Activated CD4-positive, alpha-beta T cell treated with anti-CD3 and anti-CD28 coated beads, Interleukin-2, amount 50 U/mL, for 1 hour (primary cell): ENCODE measurements at places on chromosomes 4 and X.

DNA sequence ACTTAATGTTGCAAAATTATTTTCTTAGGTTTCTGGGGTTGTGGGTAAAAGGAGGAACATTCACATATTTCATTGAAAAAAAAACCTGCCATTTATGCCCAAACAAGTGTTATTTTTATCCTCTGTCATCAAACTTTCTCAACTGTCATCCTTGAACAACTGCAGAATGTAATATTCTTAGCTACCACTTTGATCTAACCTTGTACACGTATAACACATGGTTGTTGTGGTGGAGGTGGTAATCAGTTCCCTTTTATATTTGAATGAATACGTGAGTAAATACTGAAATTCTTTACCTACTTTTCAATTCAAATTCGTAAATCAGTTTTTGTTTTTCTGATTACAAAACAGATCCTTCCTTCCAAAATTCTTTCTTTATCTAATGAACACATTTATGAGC is 3.8 kb upstream of the AMMECR1 start:
- no peak for DNase-seq

DNA sequence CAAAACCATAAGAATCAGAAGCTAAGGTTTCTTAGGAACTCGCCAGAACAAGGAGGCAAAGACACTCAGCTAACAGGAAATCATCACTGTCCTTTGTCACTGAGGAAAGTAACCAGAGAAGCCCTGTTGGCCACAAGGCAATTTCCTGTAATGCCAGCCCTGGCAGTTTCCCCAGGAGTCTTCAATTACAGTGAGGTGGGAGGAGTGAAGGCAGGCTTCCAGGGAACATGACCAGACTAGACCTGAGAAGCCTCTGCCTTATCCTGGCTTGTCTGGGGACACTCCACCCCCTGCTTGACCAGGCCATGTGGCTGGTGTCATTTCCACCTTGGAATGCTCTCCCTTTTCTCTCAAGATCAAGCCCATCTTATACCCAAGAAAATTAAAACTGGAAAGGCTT is 125.3 kb downstream of the COL4A6 start:
- no peak for DNase-seq

DNA sequence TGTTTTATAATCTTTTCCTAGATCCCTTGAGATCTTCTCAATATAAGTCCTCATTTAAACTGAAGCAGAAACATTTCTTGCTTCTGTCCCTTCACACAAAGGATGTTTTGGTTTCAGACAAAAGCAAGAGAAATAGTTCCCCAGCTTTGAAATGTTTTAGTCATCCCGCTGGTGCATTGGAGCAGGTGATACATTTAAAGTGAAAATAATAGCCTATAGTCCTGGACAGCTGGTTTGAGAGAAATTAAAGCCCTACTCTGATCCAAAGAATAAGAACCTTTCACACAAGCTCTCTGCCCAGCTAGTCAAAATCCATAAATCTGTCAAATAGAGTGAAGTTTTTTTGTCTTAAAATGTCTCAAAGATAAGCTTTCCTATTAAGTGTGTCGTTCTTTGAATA is 79.4 kb downstream of the LUZP4 start:
- no peak for DNase-seq

GRCh38 chr4:66766557-66766956 is 778.7 kb downstream of the CENPC start:
- DNase-seq = no peak

- no peak for DNase-seq
Observed at GRCh38 chrX:139533444-139533843, 2.9 kb downstream of the F9 start.

GRCh38 chrX:134388161-134389109 is 71.5 kb upstream of the HPRT1 start:
- DNase-seq = no peak

- DNase-seq = no peak
Observed at GRCh38 chrX:135944486-135944885, 29.3 kb downstream of the MMGT1 start.

DNA sequence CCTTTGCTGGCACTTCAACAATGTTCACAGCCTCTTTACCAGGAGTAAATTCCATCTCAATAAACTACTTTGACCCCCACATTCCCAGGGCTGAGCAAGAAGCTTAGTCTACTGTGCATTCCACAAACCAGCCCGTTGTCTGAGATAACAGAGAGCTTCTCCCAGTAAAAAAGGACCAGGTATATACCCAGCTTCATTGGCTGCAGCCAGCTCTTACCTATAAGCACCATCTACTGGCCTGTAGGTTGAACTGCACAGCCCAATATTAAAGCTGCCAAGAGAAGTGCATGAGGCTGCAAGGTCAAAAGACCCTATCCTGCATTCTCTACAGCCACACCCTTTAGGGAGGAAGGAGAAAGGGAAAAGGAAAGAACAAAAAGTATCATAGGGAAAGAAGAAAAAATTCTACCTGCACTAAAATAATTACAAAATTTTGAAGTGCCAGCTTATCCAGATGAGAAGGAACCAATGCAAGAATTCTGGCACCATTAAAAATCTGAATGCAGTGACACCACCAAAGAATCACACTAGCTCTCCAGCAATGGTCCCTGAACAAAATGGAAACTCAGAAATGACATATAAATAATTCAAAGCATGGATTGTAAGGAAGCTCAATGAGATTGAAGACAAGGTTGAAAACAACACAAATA is 45.7 kb upstream of the INTU start:
- DNase-seq = no peak

GRCh38 chr4:109429545-109429944 is 4.1 kb upstream of the SEC24B start:
- DNase-seq = no peak

GRCh38 chr4:113801882-113802281 is 40.3 kb upstream of the CAMK2D start:
- DNase-seq = no peak

GRCh38 chr4:156596026-156596425 is 375.6 kb downstream of the PDGFC start:
- DNase-seq = no peak

GRCh38 chr4:31104577-31104976 is 384.4 kb downstream of the PCDH7 start:
- no peak for DNase-seq

GRCh38 chrX:149461746-149462145 is 43.4 kb downstream of the IDS start:
- DNase-seq = no peak

- DNase-seq = no peak
Observed at GRCh38 chr4:25993395-25994185, 79.6 kb downstream of the SMIM20 start.

- no peak for DNase-seq
Observed at GRCh38 chr4:182048871-182049270, 194.3 kb upstream of the TENM3 start.

- no peak for DNase-seq
Observed at GRCh38 chr4:38030023-38030422, 69.8 kb downstream of the PTTG2 start.

DNA sequence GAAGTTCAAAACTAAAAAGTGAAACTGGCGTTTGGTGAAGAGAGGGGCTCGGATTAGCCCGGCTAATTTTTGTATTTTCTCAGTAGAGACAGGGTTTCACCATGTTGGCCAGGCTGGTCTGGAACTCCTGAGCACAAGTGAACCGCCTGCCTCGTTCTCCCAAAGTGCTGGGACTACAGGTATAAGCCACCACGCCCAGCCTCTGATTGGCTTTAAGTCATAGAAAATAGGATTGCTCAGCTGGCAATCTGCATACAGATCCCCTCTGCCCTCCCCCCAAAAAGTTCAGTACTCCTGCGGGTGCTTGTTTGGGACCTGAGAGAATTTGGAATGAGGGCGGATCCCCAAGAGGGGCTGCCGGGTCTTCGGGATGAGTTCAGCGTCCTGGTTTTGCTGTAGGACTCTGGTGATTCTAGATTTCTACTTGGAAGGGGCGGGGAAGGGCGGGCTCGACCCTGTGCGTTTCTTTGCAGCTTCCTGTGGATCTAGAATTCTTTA is 537 bp upstream of the PRKX start:
- DNase-seq = no peak

- DNase-seq = no peak
Observed at GRCh38 chrX:133175162-133175561, 43.0 kb downstream of the TFDP3 start.

- DNase-seq = no peak
Observed at GRCh38 chrX:133570549-133570948, 155.3 kb upstream of the GPC4 start.

- no peak for DNase-seq
Observed at GRCh38 chrX:47278691-47279090, 45.9 kb downstream of the USP11 start.

DNA sequence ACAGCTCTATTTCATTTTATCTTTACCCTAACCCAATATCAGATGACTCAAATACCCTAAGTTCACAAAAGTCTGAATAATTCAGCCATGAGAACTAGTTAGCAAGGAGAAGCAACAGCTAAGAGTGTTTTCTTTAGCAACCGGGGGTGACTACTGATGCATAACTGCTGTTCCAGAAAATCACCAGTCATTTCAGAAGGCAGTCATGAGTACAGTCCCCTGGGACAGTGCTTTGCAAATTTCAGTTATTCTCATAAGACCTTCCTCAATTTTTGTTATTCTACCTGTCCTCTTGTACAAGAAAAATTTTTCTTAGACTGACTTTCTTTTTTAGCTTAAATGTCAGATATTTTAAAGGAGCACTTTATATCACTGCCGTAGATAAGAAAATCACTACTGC is 16.4 kb downstream of the BANK1 start:
- DNase-seq = no peak

DNA sequence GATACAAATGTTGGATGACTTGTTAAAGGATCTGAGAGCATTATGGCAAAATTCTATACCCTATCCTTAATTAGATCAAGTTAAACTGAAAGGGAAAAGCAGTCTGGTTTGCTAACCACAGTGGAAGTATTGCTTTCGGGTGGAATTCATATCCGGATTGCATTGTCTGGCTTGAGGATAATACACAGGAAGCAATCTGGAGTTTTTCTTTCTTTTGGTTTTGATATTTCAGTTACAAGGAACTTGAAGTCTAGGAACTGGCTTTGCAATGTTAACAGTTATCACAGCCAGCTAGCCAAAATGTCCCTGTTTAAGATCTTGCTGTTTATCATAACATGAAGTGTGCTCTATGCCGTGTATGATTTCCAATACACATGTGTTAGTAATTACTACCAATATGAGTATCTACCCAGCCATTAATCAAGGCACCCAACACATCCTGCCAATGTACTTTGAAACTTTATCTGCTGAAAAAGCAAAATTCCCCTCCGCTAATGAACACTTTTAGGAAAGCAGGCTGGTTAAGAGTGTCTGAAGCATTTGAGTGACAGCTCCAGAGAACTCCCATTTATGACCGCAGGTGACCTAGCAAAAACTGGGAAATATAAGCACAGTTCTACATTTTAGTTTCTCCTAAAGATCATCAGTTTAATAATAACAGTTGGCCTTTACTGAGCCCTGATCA is 146.4 kb downstream of the PALLD start:
- DNase-seq = no peak

GRCh38 chrX:136122207-136122606 is 25.1 kb upstream of the FHL1 start:
- no peak for DNase-seq

DNA sequence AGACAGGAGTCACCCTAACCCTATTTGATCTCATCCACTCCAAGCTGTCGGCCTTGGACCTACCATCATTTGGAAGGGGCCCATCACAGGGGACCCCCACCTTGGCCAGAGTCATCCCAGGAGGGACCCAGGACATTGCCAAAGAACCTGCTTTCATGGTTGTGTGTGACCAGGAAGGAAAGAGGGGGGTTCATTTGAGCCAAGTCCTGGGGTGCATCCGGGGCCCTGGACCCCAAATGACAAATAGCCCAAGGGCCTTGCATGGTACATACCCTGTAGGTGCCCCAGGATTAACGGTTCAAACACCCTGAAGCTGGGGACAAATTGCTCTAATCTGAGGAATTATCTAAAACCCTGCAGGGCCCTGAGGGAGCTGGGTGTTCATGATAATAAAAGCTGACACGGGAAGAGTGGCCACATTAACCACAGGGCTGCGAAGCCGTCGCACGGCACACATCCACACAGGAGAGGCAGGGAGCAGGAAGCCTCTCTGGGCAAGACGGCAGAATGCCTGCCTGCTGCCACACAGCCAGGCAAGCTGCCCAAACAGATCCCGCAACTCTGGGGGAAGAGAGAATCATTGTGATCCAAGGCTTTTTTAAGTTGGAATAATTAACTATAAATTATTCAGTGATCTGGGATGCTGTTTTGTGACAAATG is 28.2 kb upstream of the PPP2R2C start:
- DNase-seq = no peak

GRCh38 chr4:55078987-55079386 is 46.4 kb downstream of the KDR start:
- no peak for DNase-seq

- no peak for DNase-seq
Observed at GRCh38 chr4:42412251-42412650, 15.0 kb downstream of the SHISA3 start.

DNA sequence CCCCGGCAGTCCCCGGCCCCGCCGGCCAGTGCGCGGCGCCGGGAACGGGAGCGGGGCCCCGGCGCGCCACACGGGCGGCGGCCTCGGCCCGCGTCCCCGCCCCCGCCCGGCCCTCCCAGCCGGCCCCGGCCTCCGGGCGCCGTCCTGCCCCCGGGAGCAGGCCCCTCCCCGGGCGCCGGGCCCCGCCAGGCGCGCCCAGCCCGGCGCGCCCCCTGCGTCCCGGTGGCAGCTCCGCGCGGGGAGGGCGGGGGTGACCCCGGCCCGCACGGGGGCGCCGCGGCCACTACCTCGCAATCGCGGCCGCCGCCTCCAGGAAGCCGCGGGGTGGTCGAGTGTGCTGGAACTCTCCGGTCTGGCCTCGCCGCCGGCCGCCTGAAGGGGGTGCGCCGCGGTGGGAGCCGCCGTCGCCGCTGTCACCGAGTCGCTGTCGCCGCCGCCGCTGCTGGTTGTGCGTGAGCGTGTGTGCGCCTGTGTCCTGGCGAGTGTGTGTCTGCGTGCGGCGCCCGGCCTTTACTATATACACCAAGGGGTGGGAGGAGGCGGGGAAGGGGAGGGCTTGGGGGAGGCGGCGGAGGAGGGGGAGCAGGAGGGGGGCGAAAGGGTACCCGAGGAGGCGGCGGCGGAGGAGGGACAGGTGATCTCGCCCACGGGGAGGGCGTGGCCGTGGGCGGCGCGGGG is at the start of gene RAI2:
TSS of gene RAI2 (minus strand) at position 488 of the 678 bp plus-strand sequence. CDS start 59,288 bp downstream, outside the sequence.
- DNase-seq = peak; percentile 11

GRCh38 chrX:2517055-2517454 is 16.3 kb upstream of the DHRSX start:
- no peak for DNase-seq

DNA sequence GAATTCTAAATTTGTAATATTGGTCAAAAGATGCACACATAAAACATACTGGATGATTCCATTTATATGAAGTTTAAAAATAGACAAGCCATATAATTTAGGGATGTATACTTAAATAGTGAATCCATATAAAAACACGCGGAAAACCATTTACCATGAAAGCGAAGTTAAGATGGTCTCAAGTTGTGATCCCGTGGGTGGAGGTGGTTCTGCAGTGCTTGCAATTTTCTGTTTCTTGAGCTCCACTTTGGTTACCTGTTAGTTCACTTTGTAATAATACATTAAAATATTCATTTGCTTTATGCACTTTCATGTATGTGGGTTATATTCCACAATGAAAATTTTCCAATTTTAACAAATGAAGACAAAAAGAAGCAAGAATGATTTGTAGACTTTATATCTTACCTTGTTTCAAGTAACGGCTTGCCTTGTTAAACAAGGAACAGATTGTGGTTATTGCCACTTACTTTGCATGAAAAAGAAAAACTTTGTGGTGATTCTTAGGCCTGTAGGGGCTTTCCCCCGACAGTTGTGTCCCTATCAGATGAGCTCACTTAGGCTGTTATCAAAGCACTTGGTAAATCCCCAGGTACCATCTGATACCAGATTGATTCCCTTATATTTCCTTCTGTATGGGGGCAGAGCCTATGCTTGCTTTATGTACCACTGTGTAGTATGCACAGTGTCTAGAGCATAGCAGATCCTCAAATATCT is 12.2 kb downstream of the UCP1 start:
- no peak for DNase-seq
